HTR-8/SVneo (cell line): ENCODE measurements at places on chromosomes 2 and 18.

DNA sequence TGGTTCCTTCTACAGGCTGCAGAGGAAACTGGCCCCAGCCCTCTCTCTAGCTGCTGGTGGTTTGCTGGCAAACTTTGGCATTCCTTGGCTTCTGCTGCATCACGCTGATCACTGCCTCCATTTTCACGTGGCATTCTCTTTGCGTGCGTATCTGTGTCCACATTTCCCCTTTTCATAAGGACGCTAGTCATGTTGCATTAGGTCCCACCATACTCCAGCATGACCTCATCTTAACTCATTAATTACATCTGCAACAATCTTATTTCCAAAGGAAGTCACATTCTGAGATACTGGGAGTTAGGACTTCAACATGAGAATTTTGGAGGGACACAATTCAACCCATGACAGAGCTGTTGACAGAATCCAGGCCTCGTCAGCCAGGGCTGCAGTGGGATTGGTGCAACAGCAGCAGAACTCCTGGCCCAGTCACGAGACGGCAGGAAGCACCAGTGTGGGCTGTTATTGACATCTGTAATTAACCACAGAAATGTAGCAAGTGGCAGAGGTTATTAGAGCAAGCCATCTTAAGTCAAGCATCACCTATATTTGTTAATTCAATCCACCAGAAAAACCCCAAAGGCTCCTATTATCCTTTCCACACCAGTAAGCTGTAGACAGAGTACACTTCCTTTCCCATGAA, 132.4 kb downstream of the TMEM163 start:
- no peak for DNase-seq

- peak; percentile 15 for DNase-seq
Measured at GRCh38 chr2:208363485-208363884, 43.1 kb upstream of the PTH2R start.

- no peak for DNase-seq
Measured at GRCh38 chr18:49168281-49168985, 217.7 kb upstream of the SMAD7 start.

DNA sequence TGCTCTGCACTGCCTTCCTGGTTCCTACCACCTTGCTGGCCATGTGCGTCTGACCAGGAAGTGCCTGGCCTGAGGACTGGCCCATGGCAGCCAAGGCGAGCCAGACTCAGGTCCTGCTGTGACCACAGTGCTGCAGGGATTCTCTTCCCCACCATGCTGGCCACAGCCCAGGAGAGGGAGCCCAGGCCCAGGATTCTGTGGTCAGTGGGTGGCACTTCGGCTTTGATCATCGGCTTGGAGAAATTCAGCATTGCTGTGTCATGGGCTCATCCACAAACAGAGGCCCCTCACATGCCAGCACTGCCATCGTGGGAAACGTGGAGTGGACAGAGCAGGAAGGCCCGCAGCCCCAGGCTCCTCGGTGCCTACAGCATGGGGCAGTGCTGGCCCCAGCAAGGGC, 211.6 kb downstream of the SEPTIN10 start:
- no peak for DNase-seq

- peak; percentile 27 for DNase-seq
Measured at GRCh38 chr2:28137221-28137620, 246.7 kb downstream of the BABAM2 start.

DNA sequence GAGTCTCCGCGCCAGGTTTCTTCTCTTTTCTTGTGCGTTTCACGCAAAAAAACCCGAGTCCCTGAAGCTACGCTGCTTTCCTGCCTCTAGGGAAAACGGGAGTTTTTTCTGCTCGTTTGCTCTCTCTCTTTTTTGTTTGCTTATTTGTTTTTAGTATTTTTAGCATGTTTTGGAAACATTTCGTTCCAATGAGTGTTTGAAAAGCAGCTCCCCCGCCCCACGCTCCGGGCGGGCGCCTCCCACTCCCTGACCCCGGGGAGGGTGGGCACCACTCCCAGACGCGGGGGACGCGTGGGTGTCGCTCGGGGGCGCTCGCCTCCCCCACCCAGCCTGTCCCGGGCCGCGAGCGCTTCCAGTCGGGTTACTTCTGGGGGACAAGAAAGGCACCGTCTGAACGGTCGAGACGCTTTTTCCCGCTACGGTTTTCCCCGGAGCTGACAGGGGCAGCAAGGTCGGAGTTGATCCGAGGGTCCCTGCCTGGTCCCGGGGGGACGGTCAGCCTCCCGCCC, 446 bp upstream of the EFHD1 start:
- no peak for DNase-seq

GRCh38 chr2:218622606-218623365, 15.1 kb downstream of the PLCD4 start:
- DNase-seq, result no peak

GRCh38 chr18:12531749-12532148, 124.0 kb downstream of the PRELID3A start:
- DNase-seq, result peak; percentile 38

GRCh38 chr2:22027345-22028005, 903.7 kb downstream of the TDRD15 start:
- DNase-seq, result no peak

DNA sequence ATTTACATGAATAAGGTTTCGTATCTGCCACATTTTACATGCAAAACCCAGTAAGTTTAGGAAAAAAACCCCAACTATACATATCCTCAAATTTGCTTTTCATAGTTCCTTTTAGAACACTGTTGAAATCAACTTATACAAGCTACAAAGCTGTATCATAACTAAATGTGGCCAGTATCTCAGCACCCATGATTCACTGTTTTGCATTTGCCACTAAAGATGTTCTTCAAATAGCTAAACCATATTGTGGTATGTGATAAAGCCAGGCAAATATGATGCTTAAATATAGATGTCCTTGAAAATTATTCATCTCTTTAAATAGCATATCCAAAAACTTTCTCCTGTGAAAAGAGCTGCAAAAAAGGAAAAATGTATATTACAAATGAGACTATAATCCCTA, 29.9 kb downstream of the ROCK2 start:
- no peak for DNase-seq

DNA sequence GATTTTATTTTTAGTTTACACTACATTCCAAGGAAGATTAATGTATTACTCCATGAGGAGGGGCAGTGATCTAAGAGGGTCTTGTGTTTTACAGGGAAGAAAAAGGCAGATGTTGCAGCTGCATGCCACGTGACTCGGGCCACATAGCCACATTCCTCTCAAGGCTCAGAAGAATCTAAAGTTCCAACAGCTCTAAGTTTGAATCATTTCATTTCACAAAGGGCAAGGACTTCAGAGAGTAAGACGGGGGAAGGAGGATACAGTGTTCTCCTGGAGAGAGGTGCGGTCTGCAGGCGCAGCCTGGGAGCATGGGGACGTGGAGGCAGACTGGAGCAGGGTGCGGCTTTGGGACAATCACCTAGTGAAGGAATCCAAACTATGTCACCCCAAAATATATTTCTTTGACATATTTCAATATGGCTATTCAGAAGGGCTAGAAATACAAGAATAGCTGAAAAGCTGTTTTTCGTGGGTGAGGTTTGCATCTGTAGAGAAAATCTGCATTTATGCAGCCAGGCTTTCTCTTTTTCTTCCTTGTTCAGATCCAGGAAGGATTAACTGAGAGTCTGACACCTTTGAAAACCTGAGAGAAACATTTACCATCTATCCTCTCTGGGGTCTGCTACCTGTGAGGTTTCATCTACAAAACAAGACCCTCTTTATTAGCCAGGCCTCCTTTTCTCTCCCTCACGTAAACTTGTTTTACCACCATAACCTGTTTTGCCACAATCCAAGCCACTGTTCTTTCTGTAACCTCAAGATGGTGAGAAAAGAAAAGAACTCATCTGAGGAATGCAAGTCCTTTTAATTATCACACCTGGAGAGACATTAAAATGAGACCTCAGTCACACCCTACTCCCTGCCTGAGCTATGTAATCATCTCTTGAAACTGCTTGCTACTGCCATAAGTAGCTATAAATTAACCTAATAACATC, 165.1 kb upstream of the NDUFV2 start:
- no peak for DNase-seq

DNA sequence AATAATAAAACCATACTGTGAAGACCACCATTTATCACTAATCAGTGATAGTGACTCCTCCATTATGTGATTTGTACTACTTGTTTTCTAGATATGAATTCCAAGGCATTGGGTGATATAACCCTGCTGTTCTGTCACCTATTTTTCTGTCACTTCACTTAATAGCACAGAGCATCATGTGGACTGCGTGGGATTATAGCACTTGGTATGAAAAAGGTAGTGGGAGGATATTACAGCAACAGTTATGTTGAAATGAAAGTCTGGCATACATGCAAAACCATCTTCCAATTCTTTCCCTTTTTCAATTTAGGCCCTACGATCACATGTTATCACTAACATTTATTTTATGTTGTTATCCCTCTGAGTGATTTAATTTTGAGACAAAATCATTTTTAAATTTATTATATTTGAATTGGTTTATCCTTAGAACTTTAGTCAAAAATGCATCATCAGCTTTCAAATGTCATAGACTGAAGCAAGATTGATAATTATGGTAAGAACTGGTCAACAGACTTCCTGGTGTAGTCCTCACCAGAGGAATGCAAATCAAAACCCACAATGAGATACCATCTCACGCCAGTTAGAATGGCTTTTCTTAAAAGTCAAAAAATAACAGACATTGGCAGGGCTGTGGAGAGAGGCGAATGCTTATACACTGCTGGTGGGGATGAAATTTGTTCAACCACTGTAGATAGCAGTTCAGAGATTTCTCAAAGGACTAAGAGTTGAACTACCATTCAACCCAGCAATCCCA, 242.6 kb downstream of the IKZF2 start:
- DNase-seq, result no peak
